ENCODE measurements at places on chromosomes 6 and 20. TPM values are rescaled to one million over a fixed set of nuclear protein-coding genes. Genes with fewer than 3 reads are reported as not detected.

The LPA gene
- total RNA-seq = not detected

The ALDH8A1 gene
- 2.0 TPM for total RNA-seq

The SPDEF gene
- 0.42 TPM for total RNA-seq

The PPP1R3G gene
- 7.6 TPM for total RNA-seq

The BNIP5 gene
- total RNA-seq = 0.12 TPM

The SALL4 gene
- 22.2 TPM for total RNA-seq

- no peaks in the 10 kb centered on the region for H3K4me1 ChIP-seq
- no peak for DNase-seq
- no peaks in the 10 kb centered on the region for H3K36me3 ChIP-seq
- H3K27ac ChIP-seq = no peak overlapping the region
- no peaks in the 10 kb centered on the region for H3K27me3 ChIP-seq
- H3K4me3 ChIP-seq = no peak overlapping the region
Measured at GRCh38 chr20:57555457-57556184, 5.3 kb upstream of the PCK1 start.

- H3K4me1 ChIP-seq = no peaks in the 10 kb centered on the region
- DNase-seq = no peak
- no peaks in the 10 kb centered on the region for H3K36me3 ChIP-seq
- H3K27ac ChIP-seq = no peak overlapping the region
- H3K4me3 ChIP-seq = no peak overlapping the region
- no peaks in the 10 kb centered on the region for H3K27me3 ChIP-seq
Measured at GRCh38 chr6:9173229-9173628, 737.9 kb upstream of the SLC35B3 start.

GRCh38 chr6:159302594-159302992 lies 133.4 kb downstream of the FNDC1 start:
- H3K4me1 ChIP-seq = no peaks in the 10 kb centered on the region
- H3K27ac ChIP-seq = no peak overlapping the region
- H3K27me3 ChIP-seq = no peaks in the 10 kb centered on the region

DNA sequence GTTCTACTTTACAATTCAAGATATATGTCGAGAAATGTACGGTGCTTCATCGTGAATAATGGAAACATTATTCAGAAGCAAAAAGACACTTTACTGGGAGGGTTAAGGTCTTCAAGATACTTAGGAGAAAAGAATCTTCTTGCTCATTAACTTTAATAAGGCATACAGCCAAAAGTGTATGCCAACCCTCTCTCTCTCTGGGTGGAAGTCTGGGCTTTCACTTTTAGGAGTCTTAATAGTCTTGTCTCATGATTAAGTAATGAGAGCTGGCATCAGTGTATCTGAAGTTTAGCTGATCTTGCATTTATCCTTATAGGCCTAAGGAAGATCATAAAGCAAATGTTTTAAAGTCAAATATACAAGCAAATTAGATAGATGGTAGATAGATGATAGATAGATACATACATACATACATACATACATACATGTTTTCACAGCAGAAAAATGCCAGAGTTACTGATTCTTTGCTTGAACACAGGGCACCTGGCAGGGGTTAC lies 21.5 kb downstream of the OLIG3 start:
- no peak overlapping the region for H3K4me3 ChIP-seq
- H3K4me1 ChIP-seq = no peaks in the 10 kb centered on the region
- peaks cover 7% of the 10 kb centered on the region for H3K27me3 ChIP-seq
- H3K36me3 ChIP-seq = no peaks in the 10 kb centered on the region
- H3K27ac ChIP-seq = no peak overlapping the region
- no peak for DNase-seq

DNA sequence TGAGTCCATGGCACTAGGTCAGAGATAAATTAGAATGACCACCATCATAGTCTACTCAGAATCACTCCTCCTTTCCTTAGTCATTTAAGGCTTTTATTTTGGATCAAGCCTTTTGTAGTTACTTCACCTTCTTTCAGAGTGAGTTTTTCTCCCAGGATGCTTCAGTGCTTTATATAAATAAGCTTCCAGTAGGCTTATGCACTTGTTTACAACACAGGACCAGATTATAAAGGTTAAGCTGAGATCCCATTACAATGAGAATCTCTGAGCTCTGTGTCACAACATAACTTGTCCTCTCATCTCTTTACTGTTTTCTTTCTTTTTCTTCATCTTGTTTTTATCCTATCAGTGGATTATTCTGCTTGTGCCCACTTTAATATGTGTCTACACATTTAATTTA lies 47.9 kb downstream of the CEP57L1 start:
- H3K4me1 ChIP-seq = no peaks in the 10 kb centered on the region
- no peak overlapping the region for H3K4me3 ChIP-seq
- no peak for DNase-seq
- no peak overlapping the region for H3K27ac ChIP-seq
- peaks cover 3% of the 10 kb centered on the region for H3K36me3 ChIP-seq
- no peaks in the 10 kb centered on the region for H3K27me3 ChIP-seq

- H3K27ac ChIP-seq = peak overlapping the region; percentile 18
- no peak overlapping the region for H3K4me3 ChIP-seq
- peaks cover 24% of the 10 kb centered on the region for H3K4me1 ChIP-seq
Measured at GRCh38 chr6:22026164-22026678, 270.6 kb downstream of the PRL start.

GRCh38 chr6:101208152-101208551 lies 185.4 kb upstream of the GRIK2 start:
- H3K36me3 ChIP-seq = no peaks in the 10 kb centered on the region
- H3K27me3 ChIP-seq = no peaks in the 10 kb centered on the region
- no peak overlapping the region for H3K4me3 ChIP-seq
- no peak overlapping the region for H3K27ac ChIP-seq
- no peak for DNase-seq

- no peaks in the 10 kb centered on the region for H3K4me1 ChIP-seq
- no peak overlapping the region for H3K4me3 ChIP-seq
- H3K27ac ChIP-seq = no peak overlapping the region
- no peaks in the 10 kb centered on the region for H3K36me3 ChIP-seq
Measured at GRCh38 chr6:52605610-52606185, 28.8 kb upstream of the TRAM2 start.

- no peak overlapping the region for H3K27ac ChIP-seq
- no peaks in the 10 kb centered on the region for H3K27me3 ChIP-seq
- H3K4me3 ChIP-seq = no peak overlapping the region
- DNase-seq = peak; percentile 69
- no peaks in the 10 kb centered on the region for H3K36me3 ChIP-seq
- peaks cover 16% of the 10 kb centered on the region for H3K4me1 ChIP-seq
Measured at GRCh38 chr6:139449611-139450000, 75.2 kb upstream of the CITED2 start.

GRCh38 chr20:37956107-37956585 lies 53.2 kb downstream of the VSTM2L start:
- DNase-seq = no peak
- no peak overlapping the region for H3K4me3 ChIP-seq
- no peaks in the 10 kb centered on the region for H3K4me1 ChIP-seq

DNA sequence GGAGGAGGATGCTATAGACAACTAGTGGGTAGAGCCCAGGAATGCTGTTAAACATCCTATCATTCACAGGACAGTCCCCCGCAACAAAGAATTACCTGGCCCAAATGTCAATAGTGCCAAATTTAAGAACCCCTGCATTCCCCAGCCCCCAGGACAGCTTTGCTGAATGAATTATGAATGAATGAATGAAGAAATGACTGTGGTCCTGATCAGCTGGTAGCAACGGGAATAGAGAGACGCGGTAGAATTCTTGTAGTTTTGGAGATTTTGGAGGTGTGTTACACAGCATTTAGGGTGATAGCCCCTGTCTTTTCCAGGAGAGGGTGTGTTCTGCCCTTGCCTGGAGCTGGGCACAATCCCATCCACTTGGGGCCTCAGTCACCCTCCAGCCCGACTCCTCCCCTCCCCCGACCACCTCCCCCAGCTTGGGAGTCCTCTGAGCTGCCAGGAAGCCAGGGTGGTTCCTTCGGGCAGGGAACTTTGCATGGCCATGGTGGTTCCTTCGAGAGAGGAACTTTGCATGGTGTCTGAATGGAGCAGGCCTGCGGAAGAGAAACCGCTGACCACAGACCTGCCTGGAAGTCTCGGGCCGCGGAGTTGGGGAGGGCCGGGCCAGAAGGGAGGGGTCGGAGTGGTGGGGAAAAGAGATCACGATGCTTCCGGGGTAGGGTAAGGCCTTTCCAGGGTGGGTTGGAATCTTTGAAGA lies 1.0 kb upstream of the HCK start:
- H3K36me3 ChIP-seq = no peaks in the 10 kb centered on the region
- no peak overlapping the region for H3K4me3 ChIP-seq
- peaks cover 2% of the 10 kb centered on the region for H3K4me1 ChIP-seq
- DNase-seq = no peak

DNA sequence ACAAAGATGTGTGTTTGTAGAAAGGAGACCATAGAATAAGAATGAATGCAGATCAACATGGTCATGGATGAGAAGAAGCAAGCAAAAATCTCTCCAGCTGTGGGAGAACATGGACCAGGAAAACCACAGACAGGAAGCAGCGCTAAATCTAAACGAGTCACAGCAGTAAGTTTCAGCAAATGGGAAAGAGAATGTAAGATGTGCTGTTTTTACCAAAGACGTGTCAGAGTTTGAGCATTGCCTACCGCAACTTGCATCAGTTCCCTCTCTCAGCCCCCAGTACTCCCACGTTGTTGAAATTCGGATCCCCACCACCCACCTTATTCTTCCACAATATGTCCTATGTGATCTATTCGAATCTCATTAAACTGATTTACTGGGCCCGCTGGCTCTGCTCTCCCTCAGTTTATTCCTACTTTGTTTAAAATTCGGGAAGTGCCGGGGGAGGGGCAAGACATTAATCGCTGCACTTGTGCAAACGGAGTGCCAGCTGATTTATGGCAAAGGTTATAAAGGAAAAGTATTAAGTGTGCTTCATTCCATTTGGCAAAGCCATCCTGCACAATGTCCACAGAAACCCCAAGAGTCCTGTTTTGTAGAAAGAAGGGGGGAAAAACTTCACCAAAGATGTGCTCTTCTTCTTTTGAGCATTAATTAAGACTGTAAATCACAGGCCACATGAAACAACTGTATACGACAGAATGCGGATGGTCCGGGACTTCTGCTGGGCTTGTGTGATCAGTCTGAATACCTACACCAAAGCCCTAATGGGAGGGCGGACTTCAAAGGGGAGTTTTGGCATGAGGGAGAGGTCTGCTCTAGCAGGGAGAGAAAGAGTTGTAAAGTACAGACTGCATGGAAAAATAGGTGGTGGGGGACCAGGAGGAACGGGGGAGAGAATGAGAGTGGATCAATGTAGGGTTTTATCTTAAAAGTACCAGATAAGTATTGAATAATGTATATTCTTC lies 59.1 kb upstream of the PRDM1 start:
- no peak overlapping the region for H3K4me3 ChIP-seq
- H3K27ac ChIP-seq = no peak overlapping the region
- no peaks in the 10 kb centered on the region for H3K4me1 ChIP-seq
- no peak for DNase-seq
- no peaks in the 10 kb centered on the region for H3K27me3 ChIP-seq

DNA sequence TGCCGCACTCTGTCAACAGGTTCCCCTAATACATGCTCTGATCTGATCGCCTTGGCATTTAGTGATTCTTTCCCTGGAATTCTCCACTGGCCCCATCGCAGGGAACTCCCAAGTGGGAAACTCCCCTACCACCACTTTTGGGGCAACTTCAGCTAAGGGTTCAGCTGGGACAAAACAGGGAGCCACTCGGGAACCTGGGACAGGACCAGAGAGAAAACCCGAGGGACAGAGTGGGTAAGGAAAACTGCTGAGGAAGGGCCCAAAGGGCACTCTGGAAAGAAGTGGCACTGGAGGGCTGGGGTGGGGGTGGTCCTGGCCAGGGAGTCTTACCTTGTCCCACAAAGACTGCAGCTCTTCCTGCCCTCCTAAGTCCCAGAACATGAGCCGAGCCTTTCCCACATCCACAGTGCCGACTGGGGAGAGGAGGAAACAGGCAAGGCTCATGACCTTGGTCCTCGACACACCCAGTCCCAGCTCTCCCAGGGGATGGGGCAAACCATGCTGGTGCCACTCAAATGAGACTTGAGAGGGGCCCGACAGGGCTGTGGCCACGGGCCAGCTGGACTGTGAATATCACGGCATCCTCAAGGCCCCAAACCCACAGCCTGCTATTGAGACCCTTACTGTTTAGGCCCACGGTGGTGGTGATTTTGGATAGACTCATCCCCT lies 1.6 kb downstream of the ARFRP1 start:
- peaks cover 24% of the 10 kb centered on the region for H3K36me3 ChIP-seq
- H3K27ac ChIP-seq = peak overlapping the region; percentile 91
- DNase-seq = no peak
- no peaks in the 10 kb centered on the region for H3K27me3 ChIP-seq
- peak overlapping the region; percentile 87 for H3K4me3 ChIP-seq

DNA sequence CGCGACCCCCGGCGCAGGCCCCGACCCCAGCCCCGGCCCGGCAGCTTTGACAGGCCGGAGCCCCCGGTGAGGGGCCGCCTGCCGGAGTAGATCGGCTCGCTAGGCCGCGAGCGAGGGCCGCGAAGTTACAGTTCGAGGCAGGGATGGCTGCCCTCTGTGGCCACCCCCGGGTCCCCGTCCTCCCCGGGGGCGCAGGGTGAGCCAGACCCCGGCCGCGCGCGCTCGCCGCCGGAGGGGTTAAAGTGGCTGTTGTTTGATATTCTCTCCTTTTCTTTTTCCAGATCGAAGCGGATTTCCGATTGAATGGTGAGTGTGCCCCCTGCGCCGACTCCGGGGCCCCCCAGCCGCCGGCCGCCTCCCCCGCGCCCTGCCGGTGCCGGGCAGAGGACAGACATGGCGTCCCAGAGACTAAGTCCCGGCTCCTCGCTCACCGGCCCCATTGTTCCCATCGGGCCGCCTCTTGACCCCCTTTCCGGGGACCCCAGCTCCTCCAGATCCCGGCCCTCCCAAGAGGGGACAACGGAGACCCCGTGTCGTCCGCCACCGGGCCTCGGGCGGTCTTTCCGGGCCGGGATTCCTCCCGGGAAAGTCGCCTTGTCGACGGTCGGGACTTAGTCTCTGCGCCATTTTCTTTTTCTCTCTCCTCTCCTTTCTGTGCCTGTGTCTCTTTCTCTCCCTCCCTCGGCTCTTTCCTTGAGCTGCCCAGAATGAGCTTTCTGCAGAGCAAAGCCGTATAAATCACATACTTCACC lies 704 bp downstream of the TOP1 start:
- peaks cover 21% of the 10 kb centered on the region for H3K4me1 ChIP-seq
- no peaks in the 10 kb centered on the region for H3K27me3 ChIP-seq
- peak overlapping the region; percentile 91 for H3K4me3 ChIP-seq

DNA sequence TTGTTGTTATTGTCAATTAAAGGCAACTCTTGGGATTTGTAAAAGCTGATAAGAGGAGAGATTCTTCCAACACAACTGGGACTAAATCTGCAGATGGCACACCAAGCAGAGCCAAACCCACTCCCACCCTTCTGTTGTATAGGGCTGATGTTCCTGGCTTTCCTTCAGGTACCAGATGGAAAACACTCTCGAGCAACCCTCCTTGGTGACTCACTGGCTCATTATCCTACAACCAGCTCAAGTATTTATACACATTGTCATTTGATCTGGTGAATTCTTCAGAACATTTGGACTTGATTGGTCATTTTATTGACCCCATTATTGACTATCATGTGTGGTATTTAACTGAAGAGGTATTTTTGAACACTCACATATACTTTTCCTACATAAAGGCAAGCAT lies 190.3 kb upstream of the PCSK2 start:
- H3K36me3 ChIP-seq = no peaks in the 10 kb centered on the region
- no peaks in the 10 kb centered on the region for H3K27me3 ChIP-seq
- H3K4me3 ChIP-seq = no peak overlapping the region

Data from cardiac muscle cell (in vitro differentiated cells and primary cell).